ENCODE measurements at places on chromosomes 12 and 14.

DNA sequence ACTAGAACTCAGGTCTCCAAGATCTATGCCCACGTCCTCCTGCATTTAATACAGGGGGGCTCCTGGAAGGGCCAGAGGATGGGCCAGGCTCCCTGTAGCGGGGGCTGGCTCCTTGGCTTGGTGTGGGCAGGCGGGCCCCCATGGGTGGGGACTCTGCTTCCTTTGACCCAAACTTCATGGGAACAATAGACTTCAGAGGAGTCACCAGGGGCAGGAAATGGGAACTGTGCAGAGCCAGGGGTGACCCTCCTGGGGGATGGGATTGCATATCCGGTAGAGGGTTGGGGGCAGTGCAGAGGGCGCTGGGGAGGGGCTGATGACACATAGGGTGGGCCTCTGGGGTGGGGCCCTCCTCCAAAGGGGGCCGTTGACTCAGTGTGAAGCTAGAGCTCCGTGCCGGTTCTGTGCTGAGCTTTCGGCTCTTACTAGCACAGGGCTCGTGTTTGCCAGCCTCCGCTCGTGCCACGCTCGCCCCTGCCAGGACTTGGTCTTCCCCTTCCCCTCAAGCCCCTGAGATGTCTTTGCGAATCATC lies 4.6 kb downstream of the TEAD4 start:
- H3K36me3 ChIP-seq = no peaks in the 10 kb centered on the region
- H3K27ac ChIP-seq = peak overlapping the region; percentile 91
- peak; percentile 47 for DNase-seq

- H3K4me1 ChIP-seq = peaks cover 62% of the 10 kb centered on the region
- no peak for DNase-seq
- H3K36me3 ChIP-seq = no peaks in the 10 kb centered on the region
Observed at GRCh38 chr12:11688379-11688778, 38.9 kb downstream of the ETV6 start.

- no peak for DNase-seq
- H3K36me3 ChIP-seq = no peaks in the 10 kb centered on the region
- H3K27ac ChIP-seq = no peak overlapping the region
- H3K4me3 ChIP-seq = no peak overlapping the region
Observed at GRCh38 chr14:98906123-98906995, 365.6 kb downstream of the BCL11B start.

DNA sequence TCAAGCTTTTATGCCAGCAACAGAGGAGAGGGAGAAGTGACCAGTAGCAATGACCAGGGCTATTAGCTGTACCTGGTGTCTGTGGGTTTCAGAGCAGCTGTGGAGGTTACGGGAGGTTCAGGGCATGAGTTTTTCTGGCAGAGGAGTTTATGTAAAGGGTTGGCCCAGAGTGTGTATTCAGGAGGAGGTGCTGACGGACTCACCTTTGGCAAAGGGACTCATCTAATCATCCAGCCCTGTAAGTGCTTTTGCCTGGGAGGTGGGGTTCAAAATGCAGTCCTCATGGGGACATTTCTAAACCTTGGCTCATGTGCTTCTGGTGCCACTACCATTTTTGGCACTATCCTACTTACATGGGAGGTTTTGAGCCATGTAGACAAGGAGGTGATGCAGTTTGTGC lies 95.3 kb downstream of the DAD1 start:
- H3K27ac ChIP-seq = peak overlapping the region; percentile 78
- H3K27me3 ChIP-seq = no peaks in the 10 kb centered on the region
- H3K4me1 ChIP-seq = peaks cover 78% of the 10 kb centered on the region
- H3K4me3 ChIP-seq = no peak overlapping the region
- DNase-seq = no peak
- H3K36me3 ChIP-seq = no peaks in the 10 kb centered on the region

DNA sequence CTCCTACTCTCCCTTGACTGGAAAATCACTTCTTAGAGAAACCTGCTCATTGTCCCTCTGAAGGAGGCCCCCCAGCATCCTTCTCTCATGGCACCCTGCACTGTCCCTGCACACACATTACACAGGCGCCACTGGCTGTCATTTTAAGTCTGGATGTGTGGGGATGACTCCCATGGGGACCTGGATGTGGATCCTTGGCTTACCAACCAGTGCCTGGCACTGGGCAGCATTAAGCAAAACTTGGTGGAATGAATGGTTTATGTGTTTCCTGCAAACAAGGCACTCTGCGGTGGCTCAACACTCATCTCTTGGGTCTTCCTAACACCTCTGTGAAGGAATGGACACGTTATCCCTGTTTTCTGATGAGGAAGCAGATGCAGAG lies 162.4 kb downstream of the RBM19 start:
- no peaks in the 10 kb centered on the region for H3K4me1 ChIP-seq
- DNase-seq = no peak
- H3K4me3 ChIP-seq = no peak overlapping the region
- H3K27ac ChIP-seq = no peak overlapping the region
- H3K27me3 ChIP-seq = peaks cover 16% of the 10 kb centered on the region

GRCh38 chr14:26835979-26836570 lies 238.2 kb upstream of the NOVA1 start:
- no peaks in the 10 kb centered on the region for H3K4me1 ChIP-seq
- H3K27ac ChIP-seq = no peak overlapping the region
- no peaks in the 10 kb centered on the region for H3K27me3 ChIP-seq
- H3K36me3 ChIP-seq = no peaks in the 10 kb centered on the region

DNA sequence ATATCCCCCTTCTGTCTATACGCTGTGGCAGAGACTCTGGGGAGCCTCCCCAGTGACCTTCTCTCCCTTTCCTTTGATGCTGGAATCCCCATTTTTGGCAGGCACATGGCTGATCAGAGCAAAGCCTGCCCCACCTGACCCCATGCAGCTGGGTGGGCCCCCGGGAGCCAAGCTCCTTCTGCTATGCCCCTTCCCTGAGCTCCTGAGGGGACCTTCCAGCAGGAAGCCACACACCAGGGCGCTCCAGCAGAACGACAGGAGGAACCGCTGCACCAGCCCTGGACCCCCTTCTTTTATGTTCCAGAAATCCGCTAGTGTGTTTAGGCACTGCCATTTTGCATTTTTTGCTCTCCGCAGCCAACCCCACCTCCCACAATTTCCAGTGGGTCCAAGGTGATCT lies 44.6 kb downstream of the TRAFD1 start:
- DNase-seq = no peak
- peaks cover 64% of the 10 kb centered on the region for H3K36me3 ChIP-seq
- no peak overlapping the region for H3K27ac ChIP-seq

GRCh38 chr12:93166541-93167307 lies 211.0 kb upstream of the NUDT4 start:
- H3K27ac ChIP-seq = no peak overlapping the region
- peaks cover 11% of the 10 kb centered on the region for H3K4me1 ChIP-seq
- no peak for DNase-seq

- peaks cover 18% of the 10 kb centered on the region for H3K4me1 ChIP-seq
- H3K27me3 ChIP-seq = no peaks in the 10 kb centered on the region
- H3K27ac ChIP-seq = no peak overlapping the region
Observed at GRCh38 chr12:104747955-104748354, 210.1 kb downstream of the SLC41A2 start.

DNA sequence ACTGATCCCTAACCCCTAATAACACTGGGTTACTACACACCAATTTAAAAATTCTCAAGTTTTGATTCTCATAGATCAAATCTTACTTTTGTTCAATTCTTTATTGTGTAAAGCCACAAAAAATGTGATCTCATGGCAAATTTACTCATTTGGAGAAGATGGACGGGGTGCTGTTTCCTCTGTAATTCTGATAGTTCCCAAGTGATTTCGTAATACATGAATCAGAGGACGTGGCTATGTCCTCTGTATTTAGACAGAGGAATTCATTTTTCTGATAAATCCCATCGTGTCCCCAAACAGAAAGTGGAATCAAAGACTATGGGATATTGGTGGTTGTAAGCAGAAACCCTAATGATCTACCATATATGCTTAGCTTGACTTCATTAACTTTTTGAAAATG lies 76.6 kb upstream of the GNG2 start:
- H3K4me1 ChIP-seq = peaks cover 3% of the 10 kb centered on the region
- peaks cover 26% of the 10 kb centered on the region for H3K27me3 ChIP-seq
- no peaks in the 10 kb centered on the region for H3K36me3 ChIP-seq
- DNase-seq = no peak
- H3K27ac ChIP-seq = peak overlapping the region; percentile 16

GRCh38 chr12:113795445-113795844 lies 170.7 kb downstream of the RBM19 start:
- no peaks in the 10 kb centered on the region for H3K36me3 ChIP-seq
- no peak overlapping the region for H3K27ac ChIP-seq
- no peak overlapping the region for H3K4me3 ChIP-seq
- no peaks in the 10 kb centered on the region for H3K4me1 ChIP-seq
- no peak for DNase-seq

- H3K36me3 ChIP-seq = no peaks in the 10 kb centered on the region
- no peaks in the 10 kb centered on the region for H3K27me3 ChIP-seq
- no peak overlapping the region for H3K27ac ChIP-seq
- no peak for DNase-seq
Observed at GRCh38 chr14:62081012-62081612, 318.9 kb downstream of the SNAPC1 start.

DNA sequence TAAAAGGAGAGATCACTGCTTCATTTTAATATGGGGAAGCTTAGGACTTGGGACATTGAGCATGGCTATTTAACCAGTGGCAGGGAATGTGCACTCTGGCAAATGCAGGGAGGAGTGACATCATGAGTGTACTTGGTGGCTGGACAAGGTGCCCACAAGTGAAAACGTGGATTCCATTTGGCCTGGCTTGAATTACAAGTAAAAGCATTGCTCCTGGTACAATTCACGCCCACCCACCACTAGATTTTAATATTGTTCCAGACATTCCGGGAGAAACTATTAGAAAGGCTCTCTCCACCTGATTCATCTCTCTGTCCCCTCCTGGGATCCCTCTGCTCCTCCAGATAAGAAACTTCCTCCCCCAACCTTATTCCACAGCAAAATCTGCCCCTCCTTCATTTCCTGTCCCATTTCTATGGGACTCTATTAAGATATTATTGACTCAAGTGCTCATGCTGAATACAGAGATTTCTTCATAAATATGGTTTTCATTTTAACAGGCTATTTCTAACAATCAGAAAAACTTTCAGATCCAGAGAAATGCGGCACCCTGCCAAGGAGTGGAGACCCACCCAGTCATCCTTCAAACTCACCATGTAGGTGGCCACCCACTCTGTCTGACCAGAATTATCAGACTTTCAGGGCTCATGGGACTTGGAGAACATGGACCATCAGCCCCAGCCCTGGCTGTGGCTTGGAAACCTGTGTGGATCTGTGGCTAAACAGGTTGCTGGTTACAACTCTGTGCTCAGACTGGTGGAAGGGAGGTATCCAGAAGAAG lies 43.2 kb downstream of the SSPN start:
- peak; percentile 28 for DNase-seq
- no peaks in the 10 kb centered on the region for H3K36me3 ChIP-seq
- no peaks in the 10 kb centered on the region for H3K27me3 ChIP-seq
- H3K27ac ChIP-seq = peak overlapping the region; percentile 61
- H3K4me3 ChIP-seq = no peak overlapping the region

- H3K36me3 ChIP-seq = no peaks in the 10 kb centered on the region
- no peak within 1 kb of the TSS for H3K4me3 ChIP-seq
- H3K27ac ChIP-seq = no peak within 1 kb of the TSS
- no peaks in the 10 kb centered on the region for H3K27me3 ChIP-seq
Observed at GRCh38 chr14:46651526-46652144, at the start of gene RPL10L. TSS of gene RPL10L (minus strand) at chr14:46651781. CDS start at chr14:46651736, 45 bp downstream.

DNA sequence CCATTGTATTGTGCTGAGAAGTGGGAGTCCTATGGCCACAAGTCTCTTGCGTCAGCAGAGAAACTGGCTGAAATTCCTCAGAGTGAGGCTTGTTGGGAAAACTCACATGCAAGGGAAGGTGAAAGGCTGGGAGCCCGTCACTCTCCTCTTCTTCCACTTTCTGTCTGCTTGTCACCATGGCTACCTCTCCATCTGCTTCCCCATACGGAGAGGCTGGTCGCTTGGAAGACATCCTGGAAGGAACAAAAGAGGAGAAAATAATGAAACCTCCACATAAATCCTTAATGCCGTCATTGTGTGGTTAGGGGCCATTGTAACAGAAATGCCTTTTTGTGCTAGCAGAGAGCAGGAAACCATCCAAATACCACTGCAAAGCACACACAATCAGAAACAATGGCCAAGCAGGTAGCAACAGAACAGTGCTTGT lies 53.7 kb downstream of the SOX5 start:
- H3K36me3 ChIP-seq = no peaks in the 10 kb centered on the region
- H3K4me3 ChIP-seq = no peak overlapping the region
- H3K27ac ChIP-seq = no peak overlapping the region
- no peaks in the 10 kb centered on the region for H3K27me3 ChIP-seq
- no peaks in the 10 kb centered on the region for H3K4me1 ChIP-seq
- DNase-seq = no peak

DNA sequence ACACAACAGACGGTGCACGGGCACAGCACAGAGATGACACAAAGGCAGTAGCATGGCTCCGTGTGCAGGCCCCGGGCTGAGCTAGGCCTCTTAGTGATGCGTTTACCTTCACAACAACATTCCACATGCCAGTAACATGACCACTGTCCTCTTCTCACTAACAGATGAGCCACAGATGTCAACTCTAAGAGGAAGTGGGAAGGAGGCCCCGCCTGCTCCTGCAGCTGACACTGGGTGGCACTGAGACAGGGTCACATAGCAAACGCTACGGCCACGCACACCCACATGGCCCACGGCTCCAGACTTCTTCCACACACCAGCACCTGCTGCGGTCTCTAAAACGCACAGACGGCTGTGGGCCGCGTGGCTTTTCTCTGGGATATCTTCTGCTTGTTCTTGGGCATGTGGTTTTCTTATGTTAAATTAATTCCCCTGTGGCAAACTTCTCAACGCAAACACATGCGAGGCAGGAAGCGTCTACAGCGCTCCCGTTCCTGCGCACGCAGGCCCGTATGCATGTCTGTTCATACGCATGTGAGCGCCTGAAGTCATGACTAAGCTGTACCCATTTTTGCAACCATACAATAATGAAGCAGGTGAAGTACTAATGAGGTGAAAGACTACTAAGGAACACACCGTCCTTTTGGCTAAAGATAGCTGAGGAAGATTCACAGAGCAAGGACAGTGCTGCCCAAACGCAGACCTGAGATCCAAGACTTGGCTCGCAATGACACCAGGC lies 26.8 kb downstream of the AMN start:
- H3K27me3 ChIP-seq = no peaks in the 10 kb centered on the region
- no peak overlapping the region for H3K4me3 ChIP-seq

GRCh38 chr14:78673845-78674244 lies 503.7 kb downstream of the NRXN3 start:
- H3K4me3 ChIP-seq = no peak overlapping the region
- no peaks in the 10 kb centered on the region for H3K36me3 ChIP-seq
- H3K27ac ChIP-seq = no peak overlapping the region
- no peak for DNase-seq

DNA sequence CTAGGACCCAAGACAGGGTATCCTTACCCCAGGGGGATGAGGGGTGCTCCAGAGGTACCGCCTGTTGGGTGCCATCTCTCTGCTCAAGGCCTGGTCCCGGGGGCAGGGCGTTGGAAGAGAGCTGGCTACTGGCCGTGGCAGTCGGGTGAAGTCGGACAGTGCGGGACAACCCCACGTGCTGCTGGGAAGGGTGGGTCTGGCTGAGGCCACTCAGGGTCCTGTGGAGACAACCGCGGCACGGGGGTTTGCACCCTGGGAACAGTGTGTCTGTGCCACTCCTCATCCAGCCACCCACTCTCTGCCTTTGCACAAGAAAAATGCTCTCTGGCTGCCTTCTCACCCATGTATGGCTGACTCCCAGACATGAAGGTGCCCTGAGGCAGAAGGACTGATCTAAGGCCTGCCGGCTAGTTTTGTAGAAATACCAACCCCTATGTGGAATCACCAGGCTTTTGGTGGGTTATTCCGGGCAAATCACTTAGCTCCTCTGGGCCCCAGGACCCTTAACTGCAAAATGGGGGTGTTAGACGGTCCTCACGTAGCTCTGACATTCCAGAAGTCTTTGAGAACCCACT lies 56.5 kb downstream of the LTBP2 start:
- peaks cover 20% of the 10 kb centered on the region for H3K4me1 ChIP-seq
- no peaks in the 10 kb centered on the region for H3K36me3 ChIP-seq
- DNase-seq = no peak
- no peak overlapping the region for H3K4me3 ChIP-seq
- no peaks in the 10 kb centered on the region for H3K27me3 ChIP-seq
- no peak overlapping the region for H3K27ac ChIP-seq

Data from left ventricle myocardium inferior (tissue), 1 donor.